ENCODE measurements at places on chromosomes 12 and 14.

DNA sequence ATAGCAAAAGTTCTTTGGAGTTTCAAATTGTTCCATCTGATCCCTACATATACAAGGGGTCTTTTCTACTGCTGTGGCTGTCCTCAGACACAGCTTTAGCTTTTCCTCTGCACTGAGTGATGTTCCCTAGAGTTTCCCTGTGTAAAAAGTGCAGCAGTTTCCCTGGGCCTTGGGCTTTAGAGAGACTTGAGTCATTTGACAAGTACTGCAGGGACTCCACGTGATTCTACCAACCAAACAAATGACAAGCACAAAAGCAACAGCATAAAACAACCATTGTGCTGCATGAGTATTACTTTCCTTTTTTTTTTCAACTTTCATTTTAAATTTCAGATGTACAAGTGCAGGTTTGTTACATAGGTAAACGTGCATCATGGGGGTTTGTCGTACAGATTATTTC, 272.8 kb downstream of the PDZRN4 start:
- DNase-seq, result no peak

DNA sequence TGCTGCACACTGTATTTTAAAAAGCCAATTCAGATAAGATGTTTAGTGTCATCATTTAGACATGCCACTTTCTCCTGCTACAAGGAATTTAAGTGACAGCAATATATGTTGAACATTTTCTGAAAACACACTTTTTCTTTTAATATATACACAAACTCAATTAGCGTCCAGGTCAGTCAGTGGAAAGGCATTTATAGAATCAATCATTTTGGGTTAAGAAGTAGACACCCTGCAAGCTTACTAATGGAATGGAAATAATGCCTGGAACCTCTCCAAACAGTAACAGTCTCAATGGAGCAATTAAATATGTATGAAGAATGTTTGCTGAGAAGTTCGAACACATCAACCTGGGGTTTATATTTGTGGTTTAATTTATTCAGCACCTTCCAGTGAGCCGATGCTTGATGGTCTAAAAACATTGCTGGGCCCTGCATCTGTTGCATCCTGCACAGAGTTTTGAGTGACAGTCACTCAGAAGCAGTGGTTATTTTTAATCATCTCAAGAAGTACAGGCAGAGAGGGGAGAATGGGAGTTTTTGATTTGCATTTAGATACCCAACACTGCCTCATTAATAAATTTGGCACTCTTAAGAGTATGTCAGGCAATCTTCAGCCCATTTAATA, 410.7 kb downstream of the TMEM117 start:
- DNase-seq, result no peak

DNA sequence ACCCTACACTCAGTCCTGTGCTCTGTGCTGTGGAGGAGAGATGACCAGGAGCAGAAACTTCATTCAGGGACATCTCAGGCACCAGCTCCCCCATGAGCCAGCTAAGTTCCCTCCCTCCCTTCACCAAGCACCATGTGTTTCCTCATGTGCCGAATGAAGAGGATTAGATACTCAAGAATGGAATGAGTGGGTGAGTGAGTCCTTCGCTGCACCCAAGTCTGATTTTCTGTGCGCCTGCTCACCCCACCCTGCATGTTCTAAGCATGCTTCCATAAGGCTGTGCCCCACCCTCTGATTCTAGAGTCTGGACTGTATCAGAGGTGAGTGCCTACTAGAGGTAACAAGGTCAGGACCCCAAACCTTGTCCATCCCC, 12.1 kb downstream of the SERPINA5 start:
- DNase-seq, result no peak

- DNase-seq, result no peak
These were observed 51.7 kb upstream of the KICS2 start for GRCh38 chr12:64273527-64274403.

DNA sequence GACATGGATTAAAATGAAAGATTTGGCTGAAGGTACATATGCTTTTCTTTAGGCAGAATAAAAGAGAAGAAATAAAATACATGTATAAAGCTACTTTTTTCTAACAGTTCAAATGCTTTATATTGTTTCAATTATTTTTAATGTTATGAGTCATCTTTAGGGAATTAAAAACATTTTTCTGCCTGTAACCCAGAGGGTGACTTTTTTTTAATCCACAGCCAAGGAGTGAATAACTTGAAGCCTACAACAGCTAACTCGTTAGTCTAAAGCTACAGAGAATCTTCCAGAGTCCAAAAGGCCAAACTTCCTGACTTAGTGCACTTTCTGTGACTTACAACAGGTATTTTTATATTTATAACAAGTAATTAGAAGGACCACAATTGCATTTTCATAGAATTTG, 151.6 kb downstream of the SEC23A start:
- DNase-seq, result no peak
